ENCODE measurements at places on chromosomes 13 and 19.
A peak's percentile ranks its signal among the peaks of the same experiment; 100 is the strongest.

DNA sequence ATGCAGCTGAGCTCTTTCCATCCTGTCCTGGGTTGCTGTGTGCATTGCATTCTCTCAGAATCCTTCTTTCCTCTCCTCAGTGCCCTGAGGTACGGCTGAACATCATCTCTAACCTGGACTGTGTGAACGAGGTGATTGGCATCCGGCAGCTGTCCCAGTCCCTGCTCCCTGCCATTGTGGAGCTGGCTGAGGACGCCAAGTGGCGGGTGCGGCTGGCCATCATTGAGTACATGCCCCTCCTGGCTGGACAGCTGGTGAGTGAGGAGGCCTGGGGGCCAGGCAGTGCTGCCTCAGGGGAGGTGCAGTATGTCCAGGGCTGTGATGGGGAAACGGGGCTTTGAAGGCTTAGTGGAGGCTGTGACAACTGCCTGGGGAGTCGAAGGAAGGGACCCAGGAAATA, 29.8 kb downstream of the PPP2R1A start:
- no peak for DNase-seq

- peak; percentile 1 for DNase-seq
Observed at GRCh38 chr13:74966814-74967424, 515.0 kb downstream of the TBC1D4 start.

- DNase-seq: peak; percentile 50
Observed at GRCh38 chr13:25468325-25469168, 96.8 kb downstream of the ATP8A2 start.

GRCh38 chr13:58633226-58633625, 1001.7 kb downstream of the PCDH17 start:
- DNase-seq: no peak

- DNase-seq: no peak
Observed at GRCh38 chr19:11499890-11500420, 5.7 kb downstream of the ZNF653 start.

DNA sequence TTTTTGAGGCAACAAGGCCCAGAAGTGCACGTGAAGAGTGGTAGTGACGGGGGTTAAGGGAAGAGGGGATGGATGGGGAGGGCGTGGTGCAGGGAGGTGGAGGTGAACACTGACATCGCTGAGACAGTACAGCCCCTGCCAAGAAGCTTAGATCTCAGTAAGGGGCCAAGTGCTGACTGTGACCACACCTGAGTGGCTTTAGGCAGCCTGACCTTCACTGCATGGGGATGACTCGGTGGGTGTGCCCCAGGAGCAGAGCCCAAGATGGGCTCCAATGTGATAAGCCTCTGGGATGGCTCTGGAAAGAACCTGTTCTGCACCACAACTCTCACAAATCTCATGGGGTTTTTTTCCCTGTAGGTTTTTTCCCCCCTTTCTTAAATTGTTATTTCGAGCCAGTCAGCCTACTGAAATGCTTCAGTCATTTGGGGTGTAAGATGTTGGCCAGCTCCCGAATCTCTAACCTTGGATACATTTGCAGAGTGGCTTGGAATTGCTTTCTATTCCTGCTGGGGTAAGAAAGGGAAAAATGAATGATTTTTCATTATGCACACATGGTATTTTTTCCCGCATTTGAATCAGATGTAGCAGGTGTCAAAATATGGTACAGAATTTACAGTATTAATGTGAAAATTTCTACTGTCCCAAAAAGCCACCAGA, 165.0 kb downstream of the TM9SF2 start:
- DNase-seq: no peak

- no peak for DNase-seq
Observed at GRCh38 chr19:34173193-34173956, 1.1 kb downstream of the LSM14A start.

DNA sequence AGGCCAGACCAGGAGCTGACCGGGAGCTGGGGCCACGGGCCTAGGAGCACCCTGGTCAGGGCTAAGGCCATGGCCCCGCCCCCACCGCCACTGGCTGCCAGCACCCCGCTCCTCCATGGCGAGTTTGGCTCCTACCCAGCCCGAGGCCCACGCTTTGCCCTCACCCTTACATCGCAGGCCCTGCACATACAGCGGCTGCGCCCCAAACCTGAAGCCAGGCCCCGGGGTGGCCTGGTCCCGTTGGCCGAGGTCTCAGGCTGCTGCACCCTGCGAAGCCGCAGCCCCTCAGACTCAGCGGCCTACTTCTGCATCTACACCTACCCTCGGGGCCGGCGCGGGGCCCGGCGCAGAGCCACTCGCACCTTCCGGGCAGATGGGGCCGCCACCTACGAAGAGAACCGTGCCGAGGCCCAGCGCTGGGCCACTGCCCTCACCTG, 6.6 kb downstream of the SPHK2 start:
- no peak for DNase-seq

GRCh38 chr19:4717191-4717965, 6.3 kb downstream of the DPP9 start:
- DNase-seq: no peak

- no peak for DNase-seq
Observed at GRCh38 chr13:43924549-43925245, 45.0 kb downstream of the LACC1 start.

DNA sequence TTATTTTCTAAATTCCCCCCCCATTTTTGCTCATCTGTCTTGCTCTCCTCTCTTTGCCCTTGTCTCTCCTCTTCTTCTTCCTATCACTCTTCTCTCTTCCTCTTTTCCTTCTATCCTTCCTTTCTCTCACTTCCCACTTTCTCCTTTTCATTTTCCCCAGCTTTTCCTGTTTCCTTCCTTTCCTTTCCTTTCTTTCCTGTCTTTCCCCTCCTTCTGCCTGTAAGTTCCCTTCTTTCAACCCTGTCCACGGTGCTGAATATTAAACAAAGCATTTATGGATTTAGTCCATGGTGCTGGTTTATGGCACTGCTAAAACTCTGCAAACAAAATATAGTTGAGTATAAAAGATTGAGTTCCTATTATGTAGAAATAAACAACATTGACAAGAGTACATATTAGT, 27.6 kb downstream of the SCEL start:
- no peak for DNase-seq

GRCh38 chr13:100789968-100790367, 115.4 kb upstream of the TMTC4 start:
- no peak for DNase-seq

GRCh38 chr13:113353254-113353653, 10.7 kb downstream of the GRTP1 start:
- no peak for DNase-seq

DNA sequence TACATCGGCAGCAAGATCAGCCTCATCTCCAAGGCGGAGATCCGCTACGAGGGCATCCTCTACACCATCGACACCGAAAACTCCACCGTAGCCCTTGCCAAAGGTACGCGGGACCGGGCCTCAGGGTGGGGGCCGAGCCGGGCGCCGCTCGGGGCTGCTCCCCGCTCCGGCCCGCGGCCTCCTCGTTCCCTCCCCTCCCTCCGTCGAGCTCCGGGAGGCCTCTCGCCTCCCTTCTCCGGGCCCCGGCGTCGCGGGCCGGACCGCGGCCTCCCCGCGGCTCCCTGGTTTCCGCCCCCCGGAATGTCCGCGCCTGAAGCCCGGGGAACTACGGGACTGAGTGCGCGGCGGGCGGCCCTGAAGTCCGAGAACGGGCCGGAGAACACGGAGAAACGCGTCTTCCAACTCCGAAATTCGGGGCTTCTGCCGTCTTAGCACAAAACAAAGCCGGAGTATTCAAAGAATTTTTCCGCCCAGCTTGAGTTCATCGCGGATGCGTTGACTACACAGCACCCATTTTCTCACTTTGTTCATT, 423 bp downstream of the LSM14A start:
- no peak for DNase-seq

- no peak for DNase-seq
Observed at GRCh38 chr13:75224053-75224742, 257.8 kb downstream of the TBC1D4 start.

DNA sequence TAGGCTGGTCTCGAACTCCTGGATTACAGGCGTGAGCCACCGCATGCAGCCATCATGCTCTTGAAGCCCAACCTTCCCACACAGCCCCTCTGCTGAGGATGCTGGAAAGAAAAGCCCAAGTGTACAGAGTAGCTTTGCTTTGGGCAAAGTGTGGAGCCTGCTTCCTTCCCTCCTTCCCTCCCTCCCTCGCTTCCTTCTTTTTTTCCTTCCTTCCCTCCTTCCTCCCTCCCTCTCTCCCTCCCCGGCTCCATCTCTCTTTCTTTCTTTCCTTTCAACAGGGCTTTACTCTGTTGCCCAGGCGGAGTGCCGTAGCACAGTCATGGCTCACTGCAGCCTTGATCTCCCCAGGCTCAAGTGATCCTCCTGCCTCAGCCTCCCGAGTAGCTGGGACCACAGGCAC, 2.7 kb downstream of the CC2D1A start:
- no peak for DNase-seq

- no peak for DNase-seq
Observed at GRCh38 chr13:20400774-20401173, 124.9 kb downstream of the CRYL1 start.

DNA sequence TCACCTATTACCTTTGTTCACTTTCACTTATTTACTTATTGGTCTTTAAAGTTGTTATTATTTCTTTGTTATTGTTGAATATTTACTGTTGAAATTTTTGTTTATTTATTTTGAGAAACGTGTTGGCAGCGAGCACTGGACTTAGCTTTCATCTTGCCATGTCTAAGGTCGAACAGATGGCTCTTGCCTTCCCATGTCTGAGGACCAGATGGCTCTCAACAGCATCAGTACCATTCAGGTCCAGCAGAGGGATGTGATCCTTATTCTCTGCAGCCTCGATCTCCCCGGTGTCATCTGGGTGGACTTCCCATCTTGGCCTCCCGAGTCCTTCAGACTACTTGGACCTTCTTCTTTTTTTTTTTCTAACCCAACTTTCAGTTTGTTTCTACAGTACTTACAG, 1437.6 kb downstream of the UQCRFS1 start:
- no peak for DNase-seq

DNA sequence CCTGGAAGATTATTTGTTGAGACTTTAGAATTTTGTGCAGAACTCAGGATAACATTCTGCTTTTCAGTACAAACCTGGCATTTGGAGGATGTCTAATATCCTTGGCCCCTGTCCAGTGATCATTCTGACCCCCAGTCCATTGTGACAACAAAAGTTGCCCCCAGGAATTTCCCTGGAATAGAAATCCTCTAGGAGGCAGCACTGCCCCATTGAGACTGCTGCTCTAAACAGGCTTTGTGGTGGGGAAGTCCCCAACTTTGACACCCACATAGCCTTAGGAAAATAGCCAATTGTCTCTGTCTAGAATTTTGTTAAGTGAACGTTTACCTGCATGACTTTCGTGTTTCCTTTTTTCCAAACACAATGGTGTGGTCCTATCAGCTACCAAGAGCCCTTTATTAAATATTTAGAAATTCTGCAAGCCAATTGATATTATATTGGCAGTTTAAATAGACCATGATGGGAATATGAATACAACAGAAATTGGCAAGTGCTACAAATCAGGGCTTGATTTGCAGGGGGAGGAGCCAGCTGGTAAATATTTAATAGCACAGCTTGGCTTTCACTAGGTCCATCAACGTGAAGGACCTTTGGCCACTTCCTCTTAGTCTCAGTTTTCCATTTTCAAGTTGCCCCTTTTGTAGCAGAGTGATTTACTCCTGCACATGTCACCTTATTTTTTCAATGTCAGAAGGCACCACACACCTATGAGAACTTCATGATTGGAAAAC, 451.7 kb downstream of the EFNB2 start:
- DNase-seq: no peak

- DNase-seq: no peak
Observed at GRCh38 chr13:79533781-79534400, 52.9 kb downstream of the NDFIP2 start.

DNA sequence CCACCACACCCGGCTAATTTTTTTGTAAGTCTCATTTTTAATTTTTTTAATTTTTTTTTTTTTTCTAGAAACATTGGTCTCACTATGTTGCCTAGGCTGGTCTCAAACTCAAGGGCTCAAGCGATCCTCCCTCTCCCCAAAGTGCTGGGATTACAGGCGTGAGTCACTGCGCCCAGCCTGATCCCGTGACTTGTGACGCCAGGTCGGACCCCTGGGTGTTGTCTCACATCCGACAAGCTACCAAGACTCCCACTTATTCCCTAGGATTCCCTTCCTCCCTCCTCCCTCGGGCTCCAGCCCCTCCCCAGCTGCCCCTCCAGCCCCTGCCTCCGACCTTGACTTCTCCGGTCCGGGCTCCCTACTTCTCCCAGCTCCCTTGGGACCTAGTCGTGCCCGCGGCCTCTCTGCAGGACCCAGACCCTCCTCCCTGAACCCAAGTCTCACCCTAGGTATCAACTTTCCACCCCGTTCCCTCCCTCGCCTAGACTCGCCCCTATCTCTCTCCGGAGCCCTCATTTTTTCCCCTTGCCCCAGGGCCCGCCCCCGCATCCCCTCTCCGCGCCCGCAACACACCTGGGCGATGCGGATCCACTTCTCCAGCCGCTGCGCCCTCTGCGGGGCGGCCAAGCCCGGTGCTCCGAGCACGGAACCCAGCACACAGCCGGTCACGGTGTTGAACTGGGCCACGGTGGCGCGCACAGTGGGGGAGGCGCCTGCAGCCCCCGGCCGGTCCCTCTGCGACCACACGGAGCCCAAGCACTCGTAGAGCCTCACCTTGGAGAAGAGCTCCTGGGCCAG, 13.1 kb downstream of the RGL3 start:
- no peak for DNase-seq

- DNase-seq: no peak
Observed at GRCh38 chr13:103898481-103898880, 832.3 kb upstream of the SLC10A2 start.

DNA sequence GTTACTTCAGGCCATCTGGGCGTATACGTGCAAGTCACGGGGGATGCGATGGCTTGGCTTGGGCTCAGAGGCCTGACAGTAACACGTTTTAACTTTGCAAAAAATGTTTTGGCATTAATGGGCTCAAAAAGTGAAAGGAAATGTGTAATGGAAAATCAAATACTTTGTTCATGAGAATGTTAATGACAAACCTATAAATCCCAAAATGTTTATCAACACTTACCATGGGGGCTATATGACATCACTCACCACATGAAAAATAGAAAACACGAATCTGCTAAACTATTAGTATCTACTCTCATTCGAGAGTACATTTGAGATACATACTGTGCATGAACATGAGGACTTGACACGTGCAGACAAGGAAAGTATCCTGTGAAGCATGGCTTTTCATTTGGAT, 91.7 kb downstream of the FAM216B start:
- DNase-seq: no peak

DNA sequence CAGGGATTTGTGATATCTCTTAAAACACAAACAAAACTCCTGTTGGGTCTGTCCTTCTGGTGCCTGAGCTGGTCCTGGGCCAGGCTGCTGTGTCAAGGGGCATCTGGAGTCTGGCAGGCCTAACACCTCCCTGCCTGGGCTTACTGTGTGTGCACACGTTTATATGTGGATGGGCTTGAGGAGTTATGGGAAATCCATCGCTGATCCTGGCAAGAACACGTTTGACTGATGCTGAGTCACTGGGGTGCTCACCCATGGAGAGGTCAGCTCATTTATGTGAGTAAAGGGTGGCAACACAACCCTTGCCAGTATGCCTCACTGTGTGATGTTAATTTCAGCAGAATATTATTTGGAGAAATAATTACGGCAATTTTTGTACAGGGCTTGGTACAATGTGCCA, 44.5 kb upstream of the PCDH8 start:
- no peak for DNase-seq
